ENCODE measurements at places on chromosomes 3 and 15.

DNA sequence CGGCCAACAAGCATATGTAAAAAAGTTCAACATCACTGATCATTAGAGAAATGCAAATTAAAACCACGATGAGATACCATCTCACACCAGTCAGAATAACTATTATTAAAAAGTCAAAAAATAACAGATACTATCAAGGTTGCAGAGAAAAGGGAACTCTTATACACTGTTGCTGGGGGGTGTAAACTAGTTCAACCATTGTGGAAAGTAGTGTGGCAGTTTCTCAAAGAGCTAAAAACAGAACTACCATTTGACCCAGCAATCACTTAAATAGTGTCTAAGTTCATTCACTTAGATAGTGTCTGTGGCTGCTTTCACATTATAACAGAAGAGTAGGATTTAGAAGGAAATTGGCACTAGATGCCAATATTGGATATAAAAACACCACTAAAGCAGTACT, 49.7 kb downstream of the CGGBP1 start:
- DNase-seq = no peak

DNA sequence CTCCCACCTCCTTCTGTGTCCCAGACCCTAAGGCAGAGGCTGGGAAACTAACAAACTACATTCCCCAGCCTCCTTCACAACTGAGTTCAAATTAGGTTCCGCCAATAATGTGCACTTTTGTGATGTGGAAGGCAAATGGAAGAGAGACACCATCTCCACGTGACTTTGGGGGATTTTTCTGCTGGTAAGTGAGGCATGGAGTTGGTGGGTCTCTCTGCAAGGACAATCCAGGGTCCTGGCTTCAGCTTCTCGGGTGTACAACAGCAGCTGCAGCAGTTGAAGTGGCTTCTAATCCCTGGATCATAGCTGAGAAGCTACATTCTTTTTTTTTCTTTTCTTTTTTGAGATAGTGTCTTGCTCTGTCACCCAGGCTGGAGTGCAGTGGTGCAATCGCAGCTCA, 58.9 kb upstream of the GATA2 start:
- DNase-seq = no peak

GRCh38 chr3:108029466-108029865, 61.4 kb downstream of the CD47 start:
- no peak for DNase-seq

DNA sequence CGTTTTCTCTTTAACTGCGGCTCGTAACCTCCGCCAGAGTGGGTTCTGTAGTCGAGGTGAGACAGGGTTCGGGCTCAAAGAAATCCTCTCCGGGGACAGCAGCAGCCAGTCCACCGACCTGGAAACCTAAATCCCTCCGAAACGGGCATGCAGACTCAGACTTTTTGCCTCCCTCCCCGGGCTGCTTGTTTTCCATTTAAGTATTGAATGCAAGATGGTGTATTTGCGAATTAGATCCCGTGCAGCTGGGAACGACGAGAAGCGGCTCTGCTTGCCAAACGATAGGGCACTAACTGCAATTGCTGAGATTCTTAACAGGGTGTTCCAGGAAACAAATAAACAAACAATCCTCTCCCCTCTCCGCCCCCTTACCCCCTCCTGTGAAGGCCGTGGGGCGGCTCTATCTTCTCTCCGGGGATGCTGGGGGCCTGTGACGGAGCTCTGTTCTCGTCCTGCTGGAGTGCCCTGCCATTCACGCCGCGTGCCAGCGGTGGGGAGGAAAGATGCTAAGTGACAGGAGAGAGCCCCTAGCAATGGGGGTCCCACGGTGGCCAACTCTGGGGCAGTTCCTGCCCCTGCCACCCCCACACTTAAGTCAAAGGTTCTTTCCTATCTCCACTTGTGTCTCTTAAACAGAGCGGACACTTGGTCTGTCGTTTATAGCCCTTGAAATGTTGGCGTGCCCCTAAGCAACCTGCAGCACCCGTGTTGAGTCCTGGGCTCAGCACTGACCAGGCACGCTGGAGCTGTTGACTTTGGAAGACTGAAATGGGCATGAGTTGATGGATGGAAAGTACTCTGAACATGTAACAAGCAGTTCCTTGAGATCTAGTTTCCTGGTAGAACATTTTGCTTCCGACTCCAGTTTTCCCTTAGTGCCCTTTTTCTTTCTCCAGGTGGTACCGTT, 1.3 kb upstream of the ETV5 start:
- peak; percentile 58 for DNase-seq

DNA sequence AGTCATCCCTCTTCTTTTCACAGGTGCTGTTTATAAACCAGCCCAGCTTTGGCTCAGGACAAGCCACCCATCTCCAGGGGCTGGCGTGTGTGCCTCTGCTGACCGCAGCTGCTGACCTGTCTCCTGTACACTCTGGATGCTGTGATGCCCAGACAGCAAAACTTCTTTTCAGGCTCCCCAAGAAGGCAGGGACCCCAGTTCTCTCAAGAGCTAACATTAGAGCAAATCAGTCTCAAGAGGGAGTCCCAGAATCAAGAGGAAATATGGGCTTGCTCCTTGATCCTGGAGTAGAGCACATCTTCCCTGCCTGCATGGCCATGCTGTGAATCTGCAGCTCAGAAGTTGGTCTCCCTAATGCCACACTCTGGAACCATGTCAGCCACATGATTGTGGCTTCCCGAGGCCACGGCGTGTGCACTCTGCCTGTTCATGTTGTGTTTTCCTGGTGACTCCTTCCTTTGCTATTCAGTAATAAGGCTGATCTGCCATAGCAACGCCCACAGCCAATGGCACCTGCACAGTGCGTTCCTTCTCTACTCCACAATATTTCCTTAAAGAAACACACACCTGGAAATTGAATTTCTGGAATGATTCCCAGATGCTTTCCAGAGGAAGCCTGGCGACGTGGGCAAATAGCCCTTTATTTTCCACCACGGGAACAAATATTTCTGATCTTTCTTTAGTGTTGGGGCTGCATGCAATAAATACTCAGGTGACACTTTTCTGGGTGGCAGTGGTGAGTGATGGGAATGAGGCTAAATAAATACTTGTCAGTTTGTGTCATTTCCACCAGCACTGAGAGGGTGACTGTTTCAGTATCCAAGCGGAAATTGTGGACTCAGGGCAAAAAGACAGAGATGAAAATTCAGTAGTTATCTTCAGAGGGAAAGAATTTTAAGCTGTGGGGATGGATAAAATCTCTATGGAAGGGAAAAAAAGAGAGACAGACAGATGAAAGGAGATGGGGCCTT, 21.9 kb upstream of the THSD4 start:
- peak; percentile 85 for DNase-seq

GRCh38 chr3:29697989-29698388, 417.1 kb downstream of the RBMS3 start:
- peak; percentile 80 for DNase-seq
